ENCODE measurements at places on chromosomes 12 and 14.

GRCh38 chr14:96589577-96589976 lies 87.4 kb downstream of the PAPOLA start:
- DNase-seq, result no peak

GRCh38 chr12:93059288-93059687 lies 130.2 kb upstream of the EEA1 start:
- DNase-seq, result no peak

- DNase-seq, result no peak
These were observed 527 bp upstream of the ATP23 start for GRCh38 chr12:57940915-57941164.

GRCh38 chr14:88095791-88096190 lies 90.9 kb downstream of the GPR65 start:
- DNase-seq, result no peak

DNA sequence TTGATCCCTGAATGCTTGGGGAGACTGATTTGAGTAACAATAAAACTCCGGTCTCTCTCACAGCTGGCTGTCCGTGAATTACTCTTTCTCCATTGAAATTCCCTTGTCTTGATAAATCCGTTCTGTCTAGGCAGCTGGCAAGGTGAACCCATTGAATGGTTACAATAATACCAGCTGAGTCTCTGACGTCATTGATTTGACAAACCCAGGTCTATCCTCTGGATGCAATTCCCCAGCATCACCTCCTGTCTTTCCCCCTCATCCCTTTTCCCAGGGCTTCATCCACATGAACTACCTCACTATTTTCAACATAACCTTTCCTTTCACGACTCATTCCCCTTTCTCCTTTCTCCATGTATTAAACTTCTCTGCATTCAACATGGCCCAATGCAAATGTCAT lies 98.7 kb upstream of the TMEM132C start:
- no peak for DNase-seq

DNA sequence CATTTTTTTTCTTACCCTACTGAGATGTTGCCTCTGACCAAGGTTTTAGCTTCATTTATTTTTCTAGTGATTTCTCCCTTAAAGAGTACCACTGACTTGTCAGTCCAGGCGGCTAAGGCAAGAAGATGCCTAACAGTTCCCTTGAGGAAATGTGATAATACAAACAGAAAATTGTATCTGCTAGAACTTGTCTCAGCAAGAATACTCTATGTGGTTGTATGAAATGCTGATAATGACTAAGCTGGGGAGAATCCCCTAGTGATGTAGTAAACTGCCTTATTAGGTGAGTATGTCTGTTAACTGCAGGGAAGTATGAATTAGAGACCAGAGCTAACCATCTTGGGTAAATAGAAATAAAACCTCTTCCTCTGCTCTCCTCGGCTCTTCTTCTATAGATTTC lies 6.7 kb downstream of the C12orf54 start:
- DNase-seq, result no peak

DNA sequence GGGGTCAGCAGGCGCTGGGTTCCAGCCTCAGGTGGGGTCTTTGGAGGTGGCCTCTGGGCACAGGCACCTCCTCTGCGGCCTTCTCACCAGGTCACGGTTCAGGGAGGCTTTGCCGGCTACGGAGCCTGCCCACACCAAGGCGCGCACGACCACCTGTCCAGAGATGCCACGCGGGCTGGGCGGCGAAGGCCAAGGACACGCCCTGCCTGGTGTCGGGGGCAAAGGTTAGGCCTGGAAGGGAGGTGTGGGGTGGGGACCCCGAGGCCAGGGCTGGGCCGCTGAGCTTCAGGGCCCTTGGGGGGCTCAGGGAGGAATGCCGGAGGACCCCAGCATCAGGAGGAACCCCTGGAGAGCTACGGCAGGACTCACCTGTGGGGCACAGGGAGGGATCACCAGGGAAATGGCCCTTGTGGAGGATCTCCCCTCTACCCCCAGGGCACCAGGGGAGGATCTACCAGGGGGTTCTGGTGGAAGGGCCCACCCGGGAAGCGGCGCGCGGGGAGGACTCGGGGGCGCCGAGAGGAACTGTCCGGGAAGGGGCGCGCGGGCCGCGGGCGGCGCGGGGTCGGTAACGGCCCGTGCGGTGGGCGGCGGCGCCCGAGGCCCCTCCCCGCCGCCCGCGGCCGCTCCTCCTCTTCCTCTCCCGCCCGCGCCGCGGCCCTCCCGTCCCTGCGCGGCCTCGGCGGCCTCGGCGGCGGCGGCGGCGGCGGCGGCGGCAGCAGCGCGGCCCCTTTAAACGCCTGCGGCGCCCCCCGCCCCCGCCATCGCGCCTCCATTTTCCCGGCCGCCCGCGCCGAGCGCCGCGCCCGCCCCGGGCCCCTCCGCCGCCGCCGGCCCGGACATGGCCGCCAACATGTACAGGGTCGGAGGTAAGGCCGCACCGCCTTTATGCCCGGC lies at the start of gene MTA1:
Gene MTA1, plus strand, starts transcription at position 633 of the 897 bp plus-strand sequence. Its CDS starts 209 bp downstream, at position 842.
- DNase-seq, result peak; percentile 63

- no peak for DNase-seq
These were observed 46.9 kb downstream of the EFCAB11 start for GRCh38 chr14:89907655-89908054.

DNA sequence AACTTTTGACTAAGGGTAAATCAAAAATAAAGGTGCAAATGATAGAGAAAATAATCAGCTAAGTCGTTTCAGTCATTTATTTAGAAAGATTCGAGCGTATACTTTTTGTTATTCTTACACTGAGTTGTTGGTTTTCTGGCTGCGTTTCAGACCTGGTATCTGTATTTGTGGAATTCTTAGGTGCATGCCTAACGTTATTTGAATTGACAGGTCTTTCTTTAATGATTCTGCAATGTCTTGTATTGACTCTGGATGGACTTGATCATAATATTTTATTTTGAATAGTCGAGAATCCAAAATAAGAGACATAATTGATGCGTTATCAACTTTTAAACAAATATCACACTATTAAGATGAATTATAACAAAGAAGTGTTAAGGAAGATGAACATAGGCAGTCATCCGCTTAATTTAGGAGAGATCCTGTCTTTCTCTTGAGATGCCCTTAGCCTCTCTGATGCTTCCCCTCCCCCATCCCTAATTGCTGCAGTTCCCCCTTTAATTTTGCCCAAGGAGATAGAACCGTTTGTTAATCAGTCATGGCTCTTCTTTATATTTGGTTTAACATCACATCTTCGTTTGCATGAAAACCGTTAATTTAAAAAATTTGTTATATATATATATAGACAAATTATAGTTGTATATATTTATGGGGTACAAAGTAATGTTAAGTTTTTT lies 1.8 kb downstream of the ALX1 start:
- no peak for DNase-seq

DNA sequence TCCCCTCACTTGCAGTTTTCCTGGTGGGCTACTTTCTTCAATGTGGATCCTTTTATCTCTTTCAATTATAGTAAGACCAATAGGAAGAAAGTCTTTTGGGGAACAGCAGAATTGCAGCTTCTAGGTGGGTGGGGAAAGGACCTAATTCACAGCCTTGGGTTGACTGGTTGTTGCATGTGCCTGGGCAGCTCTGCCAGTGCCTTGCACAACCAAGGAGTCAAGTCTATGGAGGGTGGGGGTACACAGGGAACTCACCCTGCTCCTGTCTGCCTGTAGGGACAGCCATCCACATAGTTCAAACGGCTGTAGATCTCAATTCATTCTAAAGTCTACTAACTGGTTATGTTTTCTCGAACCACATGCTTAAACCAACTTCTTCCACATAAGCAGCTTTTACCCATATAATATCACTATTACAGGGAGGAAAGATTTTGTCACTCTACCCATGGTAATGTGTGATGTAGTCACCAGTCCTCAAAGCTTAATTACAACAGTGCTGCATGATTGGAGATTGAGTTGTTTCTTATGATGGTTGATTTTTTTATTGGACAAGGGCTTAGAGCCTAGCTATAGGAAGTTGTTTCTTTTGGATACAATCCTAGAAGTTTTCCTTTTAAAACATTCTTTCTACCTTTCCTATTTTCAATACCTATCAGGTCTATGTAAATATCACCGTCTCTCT lies 117.7 kb upstream of the FRMD6 start:
- no peak for DNase-seq

GRCh38 chr14:79021766-79022165 lies 851.6 kb downstream of the NRXN3 start:
- no peak for DNase-seq

- peak; percentile 35 for DNase-seq
These were observed 12.5 kb downstream of the NAA25 start for GRCh38 chr12:112096070-112096469.

DNA sequence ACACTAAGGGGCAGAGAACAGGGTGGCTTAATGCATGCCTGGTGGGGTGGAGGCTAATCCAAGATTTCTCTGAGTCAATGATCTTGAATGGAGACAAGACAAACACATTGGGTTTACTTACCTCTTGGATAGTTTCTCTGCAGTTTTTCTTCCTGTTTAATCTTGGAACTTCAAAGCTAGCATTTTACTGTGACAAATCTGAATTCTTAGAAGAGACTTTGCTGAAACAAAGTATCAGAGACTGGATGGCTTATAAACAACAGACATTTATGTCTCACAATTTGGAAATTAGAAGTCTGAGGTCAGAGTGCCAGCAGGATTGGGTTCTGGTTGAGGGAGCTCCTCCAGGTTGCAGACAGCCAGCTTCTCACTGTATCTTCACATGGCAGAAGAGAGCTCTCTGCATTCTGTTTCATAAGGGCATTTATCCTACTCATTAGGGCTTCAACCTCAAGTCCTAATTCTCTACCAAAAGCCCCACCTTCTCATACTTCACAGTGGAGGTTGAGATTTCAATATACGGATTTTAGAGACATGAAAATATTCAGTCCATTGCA lies 921.8 kb downstream of the VRK1 start:
- DNase-seq, result no peak

- no peak for DNase-seq
These were observed 167.2 kb upstream of the ATP2B1 start for GRCh38 chr12:89875809-89876208.

GRCh38 chr12:68780731-68781130 lies 27.2 kb upstream of the MDM2 start:
- no peak for DNase-seq

DNA sequence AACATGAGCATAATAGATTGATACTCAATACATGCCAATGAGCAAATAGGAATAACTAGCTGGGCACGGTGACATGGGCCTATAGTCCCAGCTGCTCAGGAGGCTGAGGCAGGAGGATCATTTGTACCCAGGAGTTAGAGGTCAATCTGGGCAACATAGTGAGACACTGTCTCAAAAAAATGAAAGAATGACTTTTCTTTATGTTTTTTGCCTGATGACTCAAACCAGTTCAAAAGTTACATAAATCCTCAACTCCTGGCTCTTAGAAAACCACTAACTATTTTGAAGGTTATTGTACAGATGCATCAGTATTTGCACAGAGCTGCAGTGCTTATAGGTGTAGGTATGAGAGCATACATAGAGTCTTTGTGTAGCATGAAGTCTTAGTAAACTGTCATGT lies 219.2 kb upstream of the RGS6 start:
- no peak for DNase-seq

DNA sequence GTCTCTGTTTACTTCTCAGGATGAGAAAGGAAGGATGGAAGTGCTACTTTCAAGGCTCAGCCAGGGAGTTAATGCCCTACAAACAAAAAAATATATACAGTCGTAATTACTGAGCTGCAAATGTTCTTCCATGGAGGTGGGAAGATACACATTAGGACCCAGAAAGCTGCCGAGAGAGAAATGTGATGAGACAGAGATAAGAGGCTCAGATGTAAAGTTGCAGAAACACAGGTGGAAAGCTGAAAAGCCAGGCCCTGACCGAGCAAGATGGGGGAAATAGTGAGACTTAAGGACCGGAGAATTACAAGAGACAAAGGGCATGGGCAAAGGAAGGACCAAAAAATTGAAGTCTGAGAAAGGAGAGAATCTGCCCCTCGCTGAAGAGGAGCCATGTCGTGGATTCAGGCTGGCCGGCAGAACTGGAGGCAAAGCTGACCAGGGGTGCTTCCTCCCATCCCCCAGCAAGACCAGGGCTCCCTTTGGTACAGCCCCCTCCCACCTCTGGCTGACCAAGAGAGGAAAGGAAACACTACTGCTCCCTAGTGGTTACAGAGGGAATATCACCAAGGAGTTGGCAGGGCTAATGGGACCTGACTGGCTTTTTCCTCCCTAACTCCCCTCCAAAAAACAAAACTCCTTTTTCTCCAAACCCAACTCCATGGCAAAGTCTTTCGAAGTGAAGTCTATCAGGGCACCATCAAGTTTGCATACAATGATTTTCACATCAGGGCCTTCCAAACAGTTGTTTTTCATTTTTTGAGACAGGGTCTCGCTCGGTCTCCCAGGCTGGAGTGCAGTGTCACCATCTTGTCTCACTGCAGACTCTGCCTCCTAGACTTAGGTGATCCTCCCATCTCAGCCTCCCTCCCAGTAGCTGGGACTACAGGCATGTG lies 12.1 kb downstream of the ZFHX2 start:
- DNase-seq, result peak; percentile 50

- DNase-seq, result peak; percentile 81
These were observed 51.5 kb downstream of the DCAF5 start for GRCh38 chr14:69101331-69101826.

GRCh38 chr12:121196902-121197301 lies 13.0 kb upstream of the P2RX4 start:
- DNase-seq, result peak; percentile 93

- no peak for DNase-seq
These were observed 41.4 kb downstream of the PTGER2 start for GRCh38 chr14:52355526-52355925.

DNA sequence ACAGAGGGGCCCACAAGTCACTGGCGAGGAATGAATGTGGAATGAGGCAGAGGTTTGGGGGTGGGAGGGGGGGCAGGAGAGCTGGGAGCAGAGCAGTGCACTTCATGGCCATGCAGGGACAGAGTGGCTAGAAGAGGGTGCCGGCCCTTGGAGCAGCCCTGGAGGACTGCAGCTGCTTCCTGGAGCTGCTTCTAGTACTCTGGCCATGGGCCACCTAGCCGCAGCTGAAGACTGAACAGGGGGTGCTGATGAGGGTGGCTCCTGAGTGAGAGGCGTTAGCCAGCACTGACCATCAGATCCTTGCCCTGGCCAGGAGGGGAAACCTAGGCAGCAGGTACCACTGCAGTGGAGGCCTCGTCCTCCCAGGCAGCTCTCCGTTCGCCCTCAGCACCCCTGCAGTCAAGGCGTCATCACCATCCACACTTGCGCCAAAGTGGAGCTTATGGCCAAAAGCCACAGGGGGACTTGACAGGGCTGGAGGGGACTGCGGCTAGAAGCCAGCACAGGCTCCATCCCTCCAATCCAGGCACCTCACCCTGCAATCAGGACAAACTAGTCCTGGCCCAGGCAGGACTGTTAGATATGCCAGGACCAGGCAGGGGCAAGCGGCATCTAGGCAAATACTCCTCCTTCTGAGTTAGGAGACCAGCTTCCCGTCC lies 16.4 kb downstream of the OTUB2 start:
- DNase-seq, result no peak

DNA sequence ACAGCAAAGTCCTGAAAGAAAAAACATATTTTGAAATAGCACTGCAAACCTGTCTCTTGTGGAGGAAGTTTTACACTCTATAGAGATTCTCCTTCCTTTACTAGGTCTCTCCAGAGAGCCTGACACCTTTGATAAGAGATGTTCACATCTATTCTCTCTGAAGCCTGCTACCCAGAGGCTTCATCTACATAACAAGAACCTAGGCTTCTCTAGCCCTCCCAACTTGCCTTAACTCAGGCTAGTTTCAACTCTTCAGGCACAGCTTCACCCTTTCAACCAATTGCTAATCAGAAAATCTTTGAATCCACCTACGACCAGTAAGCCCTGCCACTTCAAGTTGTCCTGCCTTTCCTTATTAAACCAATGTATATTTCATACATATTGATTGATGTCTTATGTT lies 60.6 kb downstream of the IFNG start:
- DNase-seq, result no peak

- no peak for DNase-seq
These were observed 125.5 kb upstream of the RMST start for GRCh38 chr12:97336900-97337751.

All from NB4 (cell line).